ENCODE measurements at places on chromosomes 13 and 19.

GRCh38 chr13:37023871-37024270, 23.3 kb downstream of the EXOSC8 start:
- no peak for DNase-seq

- DNase-seq, result no peak
Measured at GRCh38 chr13:40777166-40777808, 6.3 kb upstream of the MRPS31 start.

DNA sequence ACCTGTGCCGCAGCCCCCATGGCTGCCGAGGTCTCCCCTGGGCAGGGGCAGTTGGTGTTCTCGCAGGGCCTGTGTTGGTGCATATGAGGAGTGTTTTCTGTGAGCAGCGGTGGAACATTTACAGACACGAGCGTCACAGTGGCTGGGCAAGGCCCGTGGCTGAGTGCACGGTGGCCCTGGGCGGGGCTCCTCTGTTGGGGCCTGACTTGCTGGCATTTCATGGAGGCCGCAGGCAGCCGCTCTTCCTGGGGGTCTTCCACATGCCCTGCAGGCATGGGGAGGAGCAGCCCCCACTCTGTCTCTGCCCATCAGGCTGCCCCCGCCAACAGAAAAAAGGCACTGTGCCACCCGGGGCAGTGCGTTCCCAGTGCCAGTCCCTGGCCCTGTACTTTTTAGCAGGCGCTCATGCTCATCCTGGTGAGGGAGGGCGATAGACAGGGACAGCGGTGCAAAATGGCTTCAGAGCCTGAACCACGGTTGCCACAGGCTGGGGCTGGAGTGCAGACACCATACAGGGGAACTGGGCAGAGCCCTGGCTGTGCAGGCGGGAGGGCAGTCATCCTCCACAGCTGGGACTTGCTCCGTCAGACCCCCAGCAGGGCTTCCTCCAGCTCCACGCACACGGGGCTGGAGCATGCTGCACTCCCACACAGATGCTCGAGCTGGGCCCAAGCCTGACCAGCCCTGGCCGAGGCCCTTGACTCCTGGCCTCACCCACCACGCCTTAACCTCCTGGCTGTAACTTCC, 23.5 kb downstream of the TFDP1 start:
- DNase-seq, result no peak

GRCh38 chr19:29324291-29324680, 111.3 kb upstream of the UQCRFS1 start:
- no peak for DNase-seq

GRCh38 chr13:59475911-59476310, 687.8 kb downstream of the DIAPH3 start:
- no peak for DNase-seq

- no peak for DNase-seq
Measured at GRCh38 chr13:40626561-40626960, 39.9 kb downstream of the FOXO1 start.

GRCh38 chr19:46946611-46947238, 72.9 kb upstream of the NPAS1 start:
- no peak for DNase-seq

GRCh38 chr13:31835932-31836331, 96.6 kb downstream of the RXFP2 start:
- no peak for DNase-seq

GRCh38 chr13:32905063-32905863, 111.0 kb upstream of the KL start:
- no peak for DNase-seq

DNA sequence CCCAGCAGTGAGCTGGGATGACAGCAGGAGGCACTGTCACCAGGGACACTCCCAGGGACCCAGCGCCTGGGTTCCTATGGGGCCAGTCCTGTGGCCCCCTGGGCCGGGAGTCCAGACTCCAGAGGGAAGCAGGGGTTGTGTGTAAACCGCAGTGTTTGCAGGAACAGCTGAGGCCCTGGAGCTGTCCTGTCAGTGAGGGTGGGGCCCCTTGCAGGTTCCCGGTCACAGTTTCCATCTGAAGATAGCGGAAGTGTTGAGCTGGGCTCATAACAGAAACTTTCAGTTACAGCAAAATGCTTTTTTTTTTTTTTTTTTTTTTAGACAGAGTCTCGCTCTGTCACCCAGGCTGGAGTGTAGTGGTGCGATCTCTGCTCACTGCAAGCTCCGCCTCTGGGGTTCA, 17.7 kb upstream of the CSNK1G2 start:
- DNase-seq, result no peak

- no peak for DNase-seq
Measured at GRCh38 chr19:3980353-3981251, 4.7 kb downstream of the EEF2 start.

DNA sequence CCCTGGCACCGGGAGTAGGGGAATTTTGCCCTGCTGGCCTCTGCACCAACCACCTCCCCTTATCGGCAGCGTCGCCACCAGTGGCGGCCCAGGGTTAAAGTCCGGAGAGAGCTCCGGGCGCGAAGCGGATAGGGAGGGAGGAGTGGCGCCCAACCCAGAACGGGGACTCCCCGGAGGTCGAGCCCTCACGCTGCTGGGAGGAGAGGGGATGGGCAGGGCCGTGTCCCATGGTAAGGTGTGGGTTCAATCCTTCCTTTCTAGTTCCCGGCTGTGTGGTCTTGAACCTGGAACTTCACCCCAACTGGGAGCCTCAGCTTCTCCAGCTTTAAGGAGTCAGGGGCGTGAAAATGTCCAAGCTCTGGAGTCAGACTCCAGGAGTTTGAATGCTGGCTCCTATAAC, 23.3 kb upstream of the BCL3 start:
- no peak for DNase-seq

- no peak for DNase-seq
Measured at GRCh38 chr13:102039264-102039663, 362.6 kb downstream of the FGF14 start.

DNA sequence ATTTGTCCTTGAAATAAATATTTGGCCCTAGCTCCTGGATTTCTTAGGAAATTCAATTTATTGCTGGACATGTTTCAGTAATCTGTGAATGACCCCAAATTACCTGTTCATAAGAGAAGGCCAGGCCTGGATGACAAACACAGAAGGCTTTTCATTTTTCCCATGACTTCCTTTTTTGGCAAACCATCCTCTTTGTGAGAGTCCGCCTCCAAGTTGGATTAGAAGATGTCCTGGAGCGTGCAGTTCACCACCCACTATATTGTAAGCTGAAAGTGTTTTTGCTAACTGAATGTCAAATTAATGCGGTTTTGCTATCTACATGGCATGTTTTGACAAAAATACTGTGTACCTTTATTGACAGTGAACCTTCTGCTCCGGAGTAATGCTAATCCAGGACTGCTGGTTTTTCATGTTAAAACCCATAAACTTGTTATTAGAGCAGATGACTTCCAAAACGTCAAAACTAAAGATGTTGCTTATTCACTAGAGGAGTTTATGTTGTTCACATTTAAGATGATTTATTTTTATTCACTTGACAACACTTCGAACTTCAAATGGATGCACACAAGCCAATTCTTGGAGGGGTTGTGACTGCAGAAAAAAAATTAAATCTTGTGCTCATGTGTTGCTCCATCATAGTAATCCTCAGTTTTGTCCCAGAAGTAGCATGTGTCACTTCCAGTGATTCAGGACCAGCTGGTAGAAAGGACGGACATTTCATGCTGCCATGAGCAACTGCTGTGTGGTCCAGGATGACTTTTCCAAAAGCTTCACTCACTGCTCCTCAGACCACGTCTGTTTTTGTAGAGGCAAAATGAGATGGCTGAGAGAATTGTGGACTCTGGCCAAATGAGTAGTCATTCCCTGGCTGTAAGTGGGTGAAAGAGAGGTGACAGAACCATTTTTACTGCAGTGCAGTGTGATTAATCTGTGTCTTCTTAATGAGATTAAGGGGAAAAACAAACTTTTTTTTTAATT, 71.0 kb downstream of the ITGBL1 start:
- DNase-seq, result no peak

DNA sequence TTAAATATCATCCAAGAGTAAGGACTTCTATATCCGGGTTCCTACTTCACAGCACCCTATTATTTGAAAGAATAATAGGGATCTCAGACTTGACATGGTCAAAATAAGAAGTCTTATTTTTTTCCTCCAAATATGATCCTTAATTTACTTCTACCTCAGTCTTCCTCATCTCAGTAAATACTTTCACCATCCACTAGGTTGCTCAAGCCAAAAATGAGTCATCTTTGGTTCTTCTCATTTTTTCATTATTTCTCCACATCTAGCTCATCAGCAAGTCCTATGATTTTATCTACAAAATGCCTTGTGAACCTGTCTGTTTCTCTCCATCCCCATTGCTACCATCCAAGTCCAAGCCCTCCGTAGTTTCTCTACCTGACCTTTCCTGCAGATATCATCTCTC, 121.9 kb upstream of the GJB6 start:
- no peak for DNase-seq

DNA sequence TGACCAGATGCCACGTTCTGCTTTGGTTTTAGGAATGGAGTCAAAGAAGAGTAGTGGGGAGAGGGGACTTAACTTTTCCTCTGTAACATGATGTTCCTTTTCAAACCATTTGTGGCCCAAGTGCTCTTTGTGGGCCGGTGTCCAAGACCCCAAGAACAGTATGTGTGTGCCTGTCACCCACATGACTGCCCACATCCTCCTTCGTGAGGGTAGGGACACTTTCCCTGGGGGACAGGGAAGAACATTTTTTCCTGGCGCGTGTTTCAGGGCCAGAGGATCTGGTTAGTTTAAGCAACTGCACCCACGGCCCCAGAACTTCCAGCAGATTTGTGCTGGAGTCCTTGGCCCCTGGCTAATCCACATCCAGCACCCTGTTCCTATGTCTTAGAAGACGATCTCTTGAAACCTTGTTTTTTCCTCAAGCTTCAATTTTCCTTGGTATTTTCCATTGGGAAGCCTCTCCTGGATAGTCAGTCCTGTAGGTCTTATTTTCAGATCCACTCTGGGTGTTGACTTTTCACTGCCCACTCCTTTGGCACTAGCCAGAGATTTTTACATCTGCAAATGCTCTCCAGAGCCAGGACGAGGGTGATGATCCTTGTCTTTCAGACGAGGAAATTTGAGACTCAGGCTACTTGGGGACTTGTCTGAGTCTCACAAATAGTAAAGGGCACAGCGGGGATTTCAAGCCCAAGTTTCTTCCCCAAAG, 10.8 kb upstream of the CCDC97 start:
- DNase-seq, result no peak

Data from NCI-H2081 treated with DMSO at 0.1 percent for 48 hours (cell line).